Activated CD8-positive, alpha-beta memory T cell treated with anti-CD3 and anti-CD28 coated beads for 1 hour (primary cell): ENCODE measurements at places on chromosomes 2 and 18.

- DNase-seq: no peak
Observed at GRCh38 chr18:77145364-77145901, 12.8 kb upstream of the MBP start.

- DNase-seq: no peak
Observed at GRCh38 chr2:68367953-68368653, 3.0 kb downstream of the PLEK start.

DNA sequence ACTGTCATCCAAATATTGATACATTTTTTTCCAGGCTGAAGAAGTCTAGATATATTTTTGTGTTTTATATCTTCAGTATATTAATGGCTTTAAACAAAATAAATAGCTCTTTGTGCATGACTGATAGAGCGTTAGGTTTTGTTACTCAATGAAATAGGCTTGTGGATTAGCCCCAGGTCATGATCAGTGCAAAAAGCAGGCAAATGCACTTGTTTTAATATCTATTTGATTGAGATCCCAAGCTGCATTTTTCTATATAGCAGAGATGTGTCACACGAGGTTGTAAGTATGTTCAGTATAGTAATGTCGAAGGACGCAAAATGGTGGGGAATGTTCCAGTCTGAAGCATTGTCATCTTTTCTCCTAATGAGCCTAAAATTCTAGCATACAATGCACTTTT lies 198.5 kb downstream of the ZNF407 start:
- DNase-seq: no peak

GRCh38 chr18:3333721-3334386 lies 71.9 kb downstream of the MYL12B start:
- no peak for DNase-seq

GRCh38 chr2:192413812-192414681 lies 219.3 kb upstream of the TMEFF2 start:
- no peak for DNase-seq

GRCh38 chr18:59024829-59025228 lies 114.9 kb upstream of the SEC11C start:
- no peak for DNase-seq

- no peak for DNase-seq
Observed at GRCh38 chr2:240601061-240601830, 14.7 kb downstream of the CAPN10 start.

DNA sequence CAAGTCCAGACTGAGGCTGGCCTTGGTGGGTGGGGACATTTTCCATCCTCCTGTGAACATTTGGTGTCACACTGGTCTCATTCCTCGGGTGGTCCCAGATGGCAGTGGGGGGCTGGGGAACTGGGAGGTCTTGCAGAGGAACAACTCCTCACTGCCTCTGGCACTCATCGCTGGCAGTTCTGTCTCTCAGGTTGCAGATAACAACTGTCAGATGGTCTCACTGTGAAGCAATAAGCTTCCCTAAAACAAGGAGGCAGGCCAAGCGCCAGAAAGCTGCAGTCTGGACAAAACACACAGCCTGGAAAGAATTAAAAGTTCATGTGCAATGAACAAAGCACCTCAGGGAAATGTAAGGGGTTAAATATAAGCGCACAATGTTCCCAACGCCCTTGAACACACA lies 78.1 kb downstream of the IRS1 start:
- no peak for DNase-seq

DNA sequence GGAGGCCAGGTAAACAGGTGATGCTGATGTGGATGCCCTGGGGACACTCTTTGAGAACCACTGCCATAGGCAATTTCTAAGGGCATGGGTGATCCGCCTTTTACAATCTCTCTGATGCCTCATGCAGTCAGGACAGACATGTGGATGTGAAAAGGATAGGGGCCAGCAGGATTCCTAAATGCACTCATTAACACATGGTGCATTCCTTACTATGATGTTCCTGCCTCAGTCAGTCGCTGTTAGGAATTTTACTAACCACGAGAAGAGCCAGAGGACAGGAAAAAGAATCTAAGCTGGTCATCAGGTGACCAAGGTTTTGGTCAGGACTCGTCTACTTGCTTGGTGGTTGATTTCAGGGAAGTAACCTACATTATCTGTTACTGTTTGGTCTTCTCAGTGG lies 191.0 kb downstream of the ARL4C start:
- DNase-seq: no peak

- no peak for DNase-seq
Observed at GRCh38 chr2:29446847-29447246, 331.6 kb downstream of the CLIP4 start.

DNA sequence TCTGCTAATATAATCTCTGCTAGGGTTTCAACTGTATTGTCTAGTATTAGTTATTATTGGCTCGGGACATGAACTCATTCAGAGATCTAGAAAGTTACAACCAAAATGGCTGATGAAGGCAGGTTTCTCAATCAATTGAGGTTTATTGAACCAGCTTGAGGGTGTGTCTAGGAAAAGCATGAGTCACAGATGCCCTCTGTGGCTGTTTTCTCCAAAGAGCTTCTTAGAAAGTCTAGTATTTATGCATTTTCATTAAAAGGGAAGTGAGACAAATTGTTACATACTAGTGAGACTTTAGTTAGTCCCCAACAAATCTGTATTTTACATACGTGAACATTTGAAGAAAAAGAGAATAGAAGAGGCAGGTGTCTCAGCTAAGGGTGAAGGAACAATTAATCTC lies 23.0 kb upstream of the RTTN start:
- no peak for DNase-seq

DNA sequence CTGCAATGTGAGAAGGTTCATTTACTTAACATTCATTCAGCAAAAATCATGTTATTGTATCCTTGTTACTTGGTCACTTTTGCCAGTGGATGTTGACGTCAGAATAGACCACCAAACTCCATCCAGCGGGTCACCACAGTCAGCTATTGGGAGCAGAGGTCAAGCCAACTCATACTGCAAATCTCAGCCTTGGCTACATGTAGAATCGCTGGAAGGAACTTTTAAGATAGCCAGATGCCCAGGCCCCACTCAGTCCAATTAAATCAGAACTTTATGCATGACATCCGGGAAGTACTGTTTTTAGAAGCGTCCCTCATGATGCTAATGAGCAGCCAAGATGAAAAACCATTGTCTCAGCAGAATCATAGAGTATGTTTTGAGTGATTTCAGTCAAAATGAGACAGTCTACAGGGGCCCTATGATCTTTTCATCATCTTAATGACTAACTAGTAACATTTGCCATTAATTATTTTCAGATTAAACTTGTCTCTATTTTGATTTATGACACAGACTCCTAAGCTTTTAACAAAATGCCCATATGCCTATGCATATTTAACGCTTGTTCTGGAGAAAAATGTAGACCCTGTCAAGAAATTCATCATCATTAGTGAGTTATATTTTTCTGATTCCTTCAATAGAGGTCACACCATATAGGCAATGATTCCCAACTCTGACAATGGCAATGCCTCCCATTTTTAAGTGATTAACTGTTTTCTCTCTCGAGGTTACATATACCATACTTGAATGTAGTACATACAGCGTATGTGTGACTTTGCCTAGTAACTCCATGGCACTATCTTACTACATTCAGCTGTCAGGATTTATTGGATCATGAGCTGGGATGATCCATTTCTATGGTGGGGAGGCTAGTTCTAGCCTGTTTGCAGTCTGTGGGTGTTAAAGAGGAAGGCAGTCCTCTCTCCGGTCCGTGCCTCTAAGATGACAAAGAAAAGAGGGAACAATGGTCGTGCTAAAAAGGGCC lies 63.7 kb upstream of the CCBE1 start:
- DNase-seq: no peak

DNA sequence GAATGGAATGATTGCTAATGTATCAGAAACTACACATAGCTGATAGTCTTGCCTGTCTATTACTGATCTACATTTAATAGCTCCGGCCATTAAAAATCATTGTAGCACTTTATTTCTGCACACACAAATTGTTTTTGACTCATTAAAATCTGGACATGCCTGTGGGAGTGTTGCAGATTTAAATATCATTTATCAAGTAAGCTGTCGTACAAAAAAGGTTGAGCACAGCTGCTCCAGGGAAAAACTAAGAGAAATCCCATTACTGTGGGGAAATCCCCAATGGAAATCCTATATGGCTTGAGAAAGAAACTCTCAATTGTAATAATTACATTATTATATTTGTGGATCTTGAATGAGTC lies 99.6 kb upstream of the CERS6 start:
- DNase-seq: no peak
